ENCODE measurements at places on chromosomes 13 and 19. TPM values are rescaled to one million over a fixed set of nuclear protein-coding genes. Genes with fewer than 3 reads are reported as not detected.

The FXYD3 gene
- total RNA-seq, result not detected

The PHF11 gene
- 47.9 TPM for total RNA-seq

The PSG3 gene
- not detected for total RNA-seq

The WDR88 gene
- not detected for total RNA-seq

The NEK5 gene
- total RNA-seq, result not detected

The TEX26 gene
- not detected for total RNA-seq

The NANOS3 gene
- total RNA-seq, result 1.8 TPM

The PGLYRP2 gene
- total RNA-seq, result not detected

The KLF1 gene
- total RNA-seq, result 0.62 TPM

The URAD gene
- total RNA-seq, result not detected

The MIR17HG gene
- total RNA-seq, result 32.8 TPM

The NLRP12 gene
- not detected for total RNA-seq

The SKA3 gene
- total RNA-seq, result 29.4 TPM

The PSG1 gene
- total RNA-seq, result not detected

The AMER2 gene
- total RNA-seq, result not detected

The ZNF177 gene
- total RNA-seq, result 0.46 TPM

The PCP2 gene
- total RNA-seq, result 1.2 TPM

The ARGLU1 gene
- total RNA-seq, result 92.7 TPM

The ZNF175 gene
- 13.4 TPM for total RNA-seq

The HCST gene
- total RNA-seq, result 53.9 TPM

The IZUMO4 gene
- total RNA-seq, result 9.5 TPM

The PALM3 gene
- total RNA-seq, result 0.34 TPM

The MEIOSIN gene
- total RNA-seq, result not detected

The BEST2 gene
- total RNA-seq, result 0.11 TPM

Measured in activated T-helper 2 cell treated with anti-CD3 and anti-CD28 coated beads, Interferon-gamma antibody, Interleukin-2, Interleukin-4, amounts not matched to agents 10 μg/mL and 5 μg/mL and 100 μg/mL, durations not matched to agents 14 hours and 24 hours and 36 hours (primary cell).